ENCODE measurements at places on chromosomes 5 and 9. TPM values are rescaled to one million over a fixed set of nuclear protein-coding genes. Genes with fewer than 3 reads are reported as not detected.

TLE4 gene
- total RNA-seq: 45.8 TPM

CTNND2 gene
- total RNA-seq: 7.0 TPM

KIF4B gene
- total RNA-seq: not detected

MAP1B gene
- 263 TPM for total RNA-seq

ADGRD2 gene
- total RNA-seq: 0.45 TPM

PAM gene
- 65.8 TPM for total RNA-seq

ELOVL7 gene
- total RNA-seq: 7.0 TPM

ASTN2 gene
- 24.6 TPM for total RNA-seq

PTGR1 gene
- total RNA-seq: 21.9 TPM

OGN gene
- total RNA-seq: not detected

NEUROG1 gene
- total RNA-seq: not detected

GOLGA2 gene
- total RNA-seq: 48.4 TPM

SNCAIP gene
- 8.0 TPM for total RNA-seq

UGCG gene
- total RNA-seq: 44.9 TPM

TXNDC8 gene
- total RNA-seq: not detected

PCDHGA1 gene
- total RNA-seq: 2.2 TPM

ENG gene
- 1.4 TPM for total RNA-seq

C6 gene
- not detected for total RNA-seq

SLC46A2 gene
- not detected for total RNA-seq

IL4 gene
- not detected for total RNA-seq
